BJ (cell line): ENCODE measurements at places on chromosomes 6 and 20.

- DNase-seq: peak; percentile 71
Observed at GRCh38 chr20:38173237-38174156, 8.4 kb upstream of the TGM2 start.

GRCh38 chr6:34425132-34425497 lies 754 bp downstream of the RPS10 start:
- DNase-seq: no peak

DNA sequence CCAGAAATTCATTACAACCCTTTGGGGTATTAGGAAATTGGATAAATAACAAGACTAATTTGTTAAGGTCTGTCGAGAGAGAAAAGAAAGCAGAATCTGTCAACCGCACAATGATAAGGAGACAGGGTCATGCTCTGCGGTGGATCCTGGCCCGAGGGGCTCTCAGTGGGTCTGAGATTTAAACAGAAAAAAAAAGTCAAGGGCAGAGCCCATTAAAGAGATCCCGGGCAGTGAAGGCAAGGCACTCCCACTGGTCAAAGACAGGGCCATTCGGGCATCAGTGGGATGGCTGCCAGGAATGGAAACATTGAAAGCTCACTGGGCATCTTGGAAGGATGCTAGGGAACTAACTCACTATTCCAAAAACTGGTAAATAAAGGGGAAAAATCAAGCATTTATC lies 77.9 kb downstream of the GNAS-AS1 start:
- DNase-seq: no peak

- DNase-seq: no peak
Observed at GRCh38 chr6:22155551-22155950, 141.3 kb downstream of the PRL start.

GRCh38 chr6:148869585-148869984 lies 122.8 kb downstream of the UST start:
- peak; percentile 61 for DNase-seq

DNA sequence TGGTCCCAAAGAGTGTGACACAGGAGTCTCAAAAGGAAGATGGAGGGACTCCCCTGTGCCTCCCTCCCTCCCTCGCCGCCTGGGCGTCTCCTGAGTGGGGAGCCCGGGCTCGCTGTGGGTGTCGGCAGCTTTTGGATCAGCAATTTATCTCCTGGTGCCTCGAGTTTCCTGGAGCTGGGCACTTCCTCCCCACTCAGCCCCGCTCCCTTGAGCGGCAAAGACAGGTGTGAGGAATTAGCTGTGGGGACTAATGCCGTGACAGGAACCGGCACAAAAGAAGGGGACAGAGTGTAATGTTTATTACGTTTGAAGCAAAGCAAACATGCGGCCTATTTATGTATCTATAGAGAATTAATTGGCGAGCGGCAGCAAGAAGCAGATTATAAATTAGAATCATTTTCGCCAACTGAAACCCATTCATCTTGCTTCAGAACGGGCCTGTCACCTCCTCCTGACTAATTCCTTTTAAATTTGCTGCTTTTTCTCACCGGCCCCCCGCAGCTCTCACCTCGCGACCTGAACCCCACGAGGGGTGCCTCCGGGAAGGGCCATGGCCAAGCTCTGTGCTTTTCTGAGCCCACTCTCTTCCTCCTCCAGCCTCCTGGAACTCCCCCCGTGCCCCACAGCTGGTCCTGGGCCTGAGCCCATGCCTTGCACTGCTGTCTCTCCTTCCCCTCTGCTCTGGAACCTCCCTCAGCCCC lies 8.8 kb upstream of the CDH22 start:
- DNase-seq: no peak

GRCh38 chr6:117072134-117072533 lies 193.2 kb upstream of the VGLL2 start:
- DNase-seq: no peak

DNA sequence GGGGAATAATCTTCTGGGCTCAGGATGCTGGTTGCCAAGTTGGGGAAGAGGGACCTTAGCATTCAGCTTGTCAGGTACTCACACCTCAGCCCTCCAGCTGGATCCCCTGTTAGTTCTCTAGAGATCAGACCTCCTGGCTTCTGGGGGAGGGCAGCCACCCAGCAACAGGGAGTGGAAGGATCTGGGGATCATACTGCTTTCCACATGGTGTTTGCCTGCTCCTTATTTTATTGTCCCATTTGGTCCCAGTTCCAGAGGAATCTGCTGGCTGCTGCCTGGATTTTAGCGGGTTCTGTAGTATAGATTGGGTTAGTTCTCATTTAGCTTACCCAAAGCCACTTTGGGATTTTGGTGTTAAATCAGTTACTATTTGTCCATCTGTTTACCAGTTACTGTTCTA lies 29.3 kb downstream of the KAT14 start:
- no peak for DNase-seq

- DNase-seq: no peak
Observed at GRCh38 chr20:57198132-57199072, 68.0 kb downstream of the BMP7 start.

DNA sequence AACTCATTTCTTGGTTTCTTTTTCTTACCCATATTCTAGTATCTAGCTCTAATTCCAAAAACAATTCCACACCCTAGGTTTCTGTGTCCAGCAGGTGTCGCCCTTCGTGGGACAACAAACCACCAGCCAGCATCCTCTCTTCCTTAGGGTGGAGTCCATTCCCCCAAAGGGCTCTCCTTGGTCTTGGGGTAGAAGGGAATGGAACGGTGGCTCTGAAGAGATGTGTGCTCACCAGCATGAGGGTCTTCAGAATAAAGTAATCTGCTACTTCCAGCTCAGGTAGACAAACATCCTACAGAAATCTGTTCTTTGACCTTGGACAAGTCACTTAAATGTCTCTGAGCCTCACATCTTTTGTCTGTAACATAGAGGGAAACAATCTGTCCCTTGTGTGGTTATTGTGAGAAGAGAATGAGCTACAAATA lies 7.2 kb downstream of the HLA-DMB start:
- no peak for DNase-seq

GRCh38 chr20:47688385-47689381 lies 96.6 kb downstream of the SULF2 start:
- no peak for DNase-seq

- no peak for DNase-seq
Observed at GRCh38 chr20:3924304-3925112, 35.3 kb downstream of the PANK2 start.

DNA sequence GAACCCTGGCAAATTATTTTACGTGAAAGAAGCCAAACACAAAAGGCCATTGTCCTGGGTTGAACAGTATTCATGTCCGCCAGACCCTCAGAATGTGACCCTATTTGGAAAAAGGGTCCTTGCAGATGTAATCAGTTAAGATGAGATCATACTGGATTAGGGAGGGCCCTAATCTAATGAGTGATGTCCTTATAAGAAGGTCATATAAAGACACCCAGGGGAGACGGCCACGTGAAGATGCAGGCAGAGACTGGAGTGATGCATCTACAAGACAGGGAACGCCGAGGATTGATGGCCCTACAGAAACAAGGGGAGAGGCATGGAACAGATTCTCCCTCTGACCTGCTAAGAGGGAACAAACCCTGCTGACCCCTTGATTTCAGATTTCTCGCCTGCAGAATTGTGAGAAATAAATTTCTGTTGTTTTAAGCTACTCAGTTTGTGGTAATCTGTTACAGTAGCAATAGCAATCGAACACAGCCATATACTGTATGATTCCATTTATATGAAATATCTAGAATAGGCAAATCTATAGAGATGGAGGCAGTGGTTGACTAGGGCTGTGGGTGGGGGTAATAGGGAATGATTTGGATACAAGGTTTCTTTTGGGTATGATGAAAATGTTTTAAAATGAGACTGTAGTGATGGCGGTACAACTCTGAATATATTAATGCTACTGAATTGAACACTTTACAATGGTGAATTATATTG lies 132.9 kb upstream of the NUP153 start:
- no peak for DNase-seq

DNA sequence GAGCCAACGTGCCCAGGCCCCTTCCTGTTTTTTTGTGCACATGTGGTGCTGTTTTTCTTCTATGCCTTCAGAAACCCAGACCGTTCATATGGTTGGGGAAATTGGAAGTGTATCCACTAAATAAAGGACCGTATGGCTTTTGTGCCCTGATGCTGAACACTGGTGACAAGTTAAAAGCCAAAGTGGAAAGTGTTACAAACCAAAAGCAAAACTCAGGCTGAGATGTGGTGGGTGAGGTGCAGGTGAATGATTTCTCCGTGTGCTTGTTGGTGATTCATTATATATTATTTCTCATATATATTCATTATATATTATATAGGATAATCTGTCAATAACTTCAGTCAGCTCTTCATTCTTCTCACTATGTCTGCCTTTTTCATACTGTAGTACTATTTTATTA lies 148.6 kb downstream of the SOBP start:
- DNase-seq: no peak

GRCh38 chr6:148451690-148452089 lies 109.1 kb downstream of the SASH1 start:
- no peak for DNase-seq

DNA sequence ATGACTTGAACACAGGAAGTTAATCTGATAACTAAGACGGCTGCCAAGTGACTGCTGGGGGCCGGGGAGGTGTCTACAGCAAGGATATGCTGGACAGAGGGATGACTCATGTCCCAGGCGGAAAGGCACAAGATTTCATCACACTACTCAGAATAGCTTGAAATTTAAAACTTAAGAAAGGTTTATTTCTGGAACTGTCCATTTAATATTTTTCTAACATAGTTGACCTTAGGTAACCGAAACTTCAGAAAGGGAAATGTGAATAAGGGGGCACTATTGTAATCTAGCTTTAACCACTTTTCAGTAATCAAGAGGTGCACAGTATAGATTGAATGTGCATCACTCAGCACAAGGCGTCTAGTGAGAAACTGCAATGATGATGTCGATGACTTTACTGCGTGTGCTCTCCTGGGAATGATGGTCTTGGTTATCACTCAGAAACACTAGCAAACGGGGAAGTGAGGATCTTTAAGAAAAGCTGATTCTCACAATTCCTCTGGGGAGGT lies 171.5 kb downstream of the QKI start:
- peak; percentile 51 for DNase-seq

DNA sequence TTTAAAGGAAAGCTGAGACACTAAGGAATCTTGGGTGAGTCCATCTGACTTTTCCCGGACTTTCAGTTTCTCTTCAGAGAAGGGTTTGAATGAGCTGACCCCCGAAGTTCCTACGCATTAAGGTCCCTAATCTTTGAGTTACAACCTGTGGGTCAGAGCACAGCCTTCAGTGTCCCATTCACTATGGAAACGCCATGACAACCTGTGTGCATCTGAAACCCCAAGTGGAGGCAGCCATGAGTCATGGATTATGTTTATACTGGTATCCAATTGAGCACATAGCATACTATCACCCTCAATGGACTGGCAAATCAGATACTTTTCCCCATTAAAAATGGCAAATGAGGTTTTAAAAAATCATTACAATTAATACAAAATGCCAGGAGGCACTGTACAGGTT lies 11.4 kb downstream of the MYLK4 start:
- no peak for DNase-seq

DNA sequence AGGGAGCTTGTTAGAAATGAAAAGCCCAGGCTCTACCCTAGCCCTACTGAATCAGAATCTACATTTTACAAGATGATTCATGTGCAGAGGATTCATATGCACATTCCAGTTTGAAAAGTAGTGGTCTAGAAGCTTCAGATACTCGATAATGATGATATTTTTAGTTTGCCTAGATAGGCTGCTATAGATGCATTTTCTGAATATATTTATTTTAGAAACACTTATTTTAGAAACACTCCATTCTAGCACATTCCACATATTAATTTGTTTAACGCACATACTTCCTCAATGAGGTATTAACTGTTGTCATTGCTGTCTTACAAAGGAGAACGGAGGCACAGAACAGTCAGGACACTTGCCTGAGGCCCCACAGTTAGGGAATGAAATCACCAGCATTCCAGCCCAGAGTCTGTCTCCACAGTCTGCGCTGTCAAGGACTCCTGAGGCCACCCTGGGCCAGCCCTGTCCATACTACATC lies 64.4 kb downstream of the SNAP25 start:
- DNase-seq: peak; percentile 83

DNA sequence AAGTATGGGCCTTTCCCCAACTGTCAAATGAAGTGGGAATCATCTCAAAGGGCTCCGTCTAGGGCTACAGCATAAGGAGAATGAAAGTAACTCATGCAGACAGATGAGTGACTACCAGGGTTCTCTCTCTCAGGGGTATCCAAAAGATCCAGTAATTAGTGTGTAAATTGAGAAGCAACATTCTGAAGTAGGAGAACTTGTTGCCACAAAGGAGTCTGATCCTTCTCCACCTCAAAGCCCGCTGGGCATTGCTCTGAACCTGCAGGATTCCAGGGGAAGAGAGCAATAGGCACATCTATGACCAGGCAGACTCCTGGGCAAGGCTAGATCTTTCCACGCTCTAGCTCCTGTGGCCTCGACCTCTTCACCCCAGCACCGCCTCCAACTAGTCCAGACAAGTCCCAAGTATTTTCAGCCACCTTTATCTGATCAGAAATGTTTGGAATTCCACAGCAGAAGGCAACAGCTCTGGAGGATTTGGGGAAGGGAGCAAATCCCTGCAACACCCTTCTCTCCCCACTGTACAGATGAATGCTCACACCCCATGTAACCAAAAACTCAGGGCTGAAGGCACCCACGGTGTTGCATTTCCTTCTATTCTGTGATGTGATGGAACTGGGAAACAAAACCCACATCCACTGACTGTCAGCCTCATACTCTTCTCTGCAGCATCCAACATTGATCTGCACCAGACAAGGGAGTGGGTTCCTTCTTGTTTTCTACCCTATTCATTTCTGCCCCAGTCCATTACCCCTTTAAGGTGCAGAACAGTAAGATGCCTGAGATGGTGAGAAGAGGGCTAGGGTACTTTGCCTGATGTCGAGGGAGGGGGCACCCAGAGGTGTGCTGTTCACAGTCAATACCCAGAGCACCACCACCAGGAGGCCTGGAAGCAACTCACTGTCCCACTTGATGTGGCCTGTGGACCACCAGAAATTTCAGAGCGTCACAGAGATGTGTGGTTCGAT lies 41.0 kb downstream of the COX4I2 start:
- DNase-seq: no peak

DNA sequence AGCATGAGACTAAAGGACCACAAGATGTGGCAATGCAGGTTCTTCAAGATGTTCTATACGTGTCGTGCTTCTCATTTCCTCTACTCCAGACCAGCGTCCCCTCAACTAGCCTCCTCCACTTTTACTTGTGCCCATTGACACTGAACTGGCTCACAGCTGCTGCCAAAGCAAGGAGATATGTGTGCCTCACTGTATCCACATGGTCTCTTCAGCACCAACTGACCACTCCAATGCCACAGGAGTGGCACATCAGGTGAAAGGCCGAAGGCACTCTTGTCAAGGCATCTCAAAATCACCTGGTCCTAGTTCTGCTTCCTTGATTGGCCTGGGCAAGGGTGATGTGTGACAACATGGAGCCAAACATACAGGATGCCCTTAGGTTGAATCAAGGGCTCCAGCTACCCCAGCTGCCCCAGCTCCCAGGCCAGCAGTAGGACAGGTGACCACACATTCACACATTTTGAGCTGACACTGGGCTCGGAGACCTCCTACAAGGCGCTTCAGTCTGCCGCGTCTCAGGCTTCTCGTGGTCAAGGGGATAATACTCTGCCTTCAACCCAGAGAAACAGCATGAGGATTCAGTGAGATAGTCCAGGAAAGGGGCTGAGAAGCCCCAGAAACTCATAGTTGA lies 205.2 kb upstream of the CDH4 start:
- DNase-seq: no peak

- DNase-seq: no peak
Observed at GRCh38 chr6:27545271-27546046, 72.6 kb upstream of the ZNF184 start.
